ENCODE measurements at places on chromosomes 16 and 17.

GRCh38 chr17:38608648-38609047 is 2.9 kb upstream of the SRCIN1 start:
- no peak for DNase-seq

GRCh38 chr17:51947160-51947735 is 211.3 kb downstream of the CA10 start:
- DNase-seq: no peak

DNA sequence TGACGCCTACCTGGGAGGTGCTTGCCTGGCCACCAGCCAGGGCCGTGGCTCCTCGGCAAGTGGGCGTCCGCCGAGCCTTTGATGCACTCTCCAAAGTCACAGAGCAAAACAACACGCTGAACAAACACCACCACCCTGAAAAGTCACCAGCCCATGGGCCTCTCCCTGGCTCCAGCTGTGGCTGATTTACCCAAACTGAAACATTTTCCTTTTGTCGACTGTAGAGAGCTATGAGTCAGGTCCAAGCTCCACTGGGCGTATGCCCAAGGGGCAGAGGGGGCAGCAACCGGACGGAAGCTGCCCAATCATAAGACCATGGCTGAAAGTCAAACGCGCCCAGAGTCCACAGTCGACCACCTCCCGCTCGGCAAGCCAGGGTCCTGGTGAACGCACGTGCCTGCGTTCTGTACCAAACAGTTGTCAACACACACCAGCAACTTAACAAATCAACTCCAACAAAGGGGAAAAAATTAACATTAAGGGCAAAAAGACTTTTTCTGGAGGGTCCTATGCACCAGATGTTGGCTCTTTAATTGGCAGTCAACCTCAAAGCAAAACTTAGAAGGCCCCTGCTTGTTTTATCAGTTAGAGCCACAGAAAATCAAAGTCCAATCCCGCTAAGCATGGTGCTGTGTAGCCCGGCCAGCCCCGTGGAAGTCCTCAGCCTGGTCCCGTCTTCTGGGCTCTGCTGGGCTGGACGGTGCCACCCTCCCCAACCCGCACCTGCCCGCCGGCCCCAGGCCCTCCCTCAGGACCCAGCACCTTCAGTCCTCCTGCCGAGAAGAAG is 47.3 kb downstream of the TBC1D16 start:
- DNase-seq: no peak

DNA sequence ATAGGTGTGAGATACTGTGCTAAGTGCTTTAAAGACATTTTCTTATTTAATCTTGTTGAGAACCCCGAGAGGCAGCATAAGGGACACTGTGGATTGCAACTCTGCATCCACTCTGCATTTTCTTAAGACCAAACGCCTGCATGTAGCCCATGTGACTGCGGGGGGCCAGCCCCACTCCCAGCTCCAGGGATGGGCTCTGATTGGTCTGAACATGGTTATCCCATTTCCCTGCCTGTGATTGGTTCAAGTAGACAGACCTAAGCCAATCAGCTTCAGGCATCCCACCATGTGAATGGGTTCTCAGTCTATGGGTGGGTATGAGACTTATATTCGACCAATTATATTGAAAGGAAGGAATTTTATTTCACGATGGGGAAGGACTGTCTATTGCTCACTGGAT is 33.2 kb upstream of the USP7 start:
- no peak for DNase-seq

All from caudate nucleus (tissue), 63 donors.